Stimulated activated CD8-positive, alpha-beta memory T cell treated with anti-CD3 and anti-CD28 coated beads, Interleukin-7, amount 100 ng/mL, for 1 hour (primary cell): ENCODE measurements at places on chromosomes 7 and 10.

DNA sequence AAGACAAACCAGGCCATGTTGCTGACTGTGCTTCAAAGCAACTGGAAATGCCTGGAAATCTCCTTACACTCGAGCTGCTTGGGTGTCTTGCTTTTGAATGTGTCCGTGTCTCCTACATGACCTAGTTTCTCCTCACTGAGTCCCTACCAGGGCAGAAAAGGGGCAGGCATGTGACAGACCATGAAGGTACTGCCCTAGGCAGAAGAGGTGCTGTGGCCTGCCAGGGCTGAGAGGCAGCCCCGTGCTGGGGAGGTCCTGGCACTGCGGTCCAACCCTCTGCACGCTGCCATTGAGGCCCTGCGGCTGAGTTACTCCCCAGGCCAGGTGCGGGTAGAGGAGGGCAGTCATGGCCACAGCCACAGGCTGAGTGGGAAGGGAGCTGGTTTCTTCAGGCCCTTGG is 159.3 kb downstream of the LYZL1 start:
- no peak for DNase-seq

GRCh38 chr7:39753823-39754325 is 130.5 kb downstream of the RALA start:
- no peak for DNase-seq

GRCh38 chr7:82335927-82336326 is 107.7 kb downstream of the CACNA2D1 start:
- DNase-seq = no peak

GRCh38 chr10:88249450-88249849 is 333.7 kb downstream of the RNLS start:
- DNase-seq = no peak

GRCh38 chr7:157886266-157886665 is 549.5 kb downstream of the DNAJB6 start:
- DNase-seq = no peak

GRCh38 chr10:66180581-66181318 is 745.1 kb upstream of the LRRTM3 start:
- no peak for DNase-seq

- DNase-seq = no peak
Observed at GRCh38 chr7:114502454-114503254, 88.0 kb downstream of the FOXP2 start.

- DNase-seq = no peak
Observed at GRCh38 chr7:128393526-128394330, 16.1 kb downstream of the IMPDH1 start.

GRCh38 chr10:104127411-104127810 is 5.4 kb downstream of the SFR1 start:
- no peak for DNase-seq

- DNase-seq = no peak
Observed at GRCh38 chr7:28020302-28020940, 160.2 kb downstream of the JAZF1 start.

DNA sequence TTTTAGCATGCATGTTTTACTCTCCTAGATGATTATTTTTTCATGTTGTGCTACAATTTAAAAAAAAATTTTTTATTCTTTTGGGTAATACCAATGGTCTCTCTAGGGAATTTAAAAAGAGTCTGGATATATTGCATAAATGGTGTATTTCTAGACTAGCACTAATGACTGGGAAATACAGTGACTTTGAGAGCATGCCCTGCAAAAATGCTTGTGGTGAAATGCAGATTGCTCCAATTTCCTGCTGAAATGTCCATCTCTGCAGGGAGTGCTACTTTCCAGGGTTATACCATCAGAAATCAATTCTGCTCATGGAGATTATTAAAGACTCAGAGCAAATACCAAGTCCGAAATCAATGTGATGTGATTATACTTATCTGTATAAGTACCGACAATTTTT is 186.1 kb downstream of the PRKG1 start:
- DNase-seq = no peak

DNA sequence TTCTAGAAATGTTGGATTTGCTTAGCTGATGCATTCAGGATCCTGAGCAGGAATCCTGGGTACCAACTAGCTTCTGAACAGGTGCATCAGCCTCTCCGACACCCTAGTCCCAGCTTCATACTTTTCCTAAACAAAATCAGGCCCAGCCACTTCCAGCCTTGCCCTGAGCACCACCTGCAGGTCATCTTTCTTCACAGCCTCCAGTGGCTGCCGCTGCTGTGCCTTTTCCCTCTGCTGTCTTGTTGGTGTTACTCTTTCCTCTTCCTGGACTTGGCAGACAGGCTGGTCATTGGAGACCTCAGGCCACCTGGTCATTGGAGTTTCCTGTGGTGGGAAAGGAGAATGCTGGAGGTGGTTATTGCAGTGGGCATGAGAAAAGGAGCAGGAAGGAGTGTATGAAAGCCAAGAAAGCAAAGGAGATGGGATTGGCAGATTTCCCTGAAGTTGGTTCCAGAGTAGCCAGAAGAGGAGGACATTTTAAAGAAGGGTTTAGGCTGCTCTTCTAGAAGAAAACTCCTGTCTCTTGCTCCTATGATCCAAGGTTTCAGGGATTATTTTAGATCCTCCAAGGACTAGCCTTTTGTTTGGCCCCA is 48.2 kb upstream of the NFKB2 start:
- DNase-seq = no peak

DNA sequence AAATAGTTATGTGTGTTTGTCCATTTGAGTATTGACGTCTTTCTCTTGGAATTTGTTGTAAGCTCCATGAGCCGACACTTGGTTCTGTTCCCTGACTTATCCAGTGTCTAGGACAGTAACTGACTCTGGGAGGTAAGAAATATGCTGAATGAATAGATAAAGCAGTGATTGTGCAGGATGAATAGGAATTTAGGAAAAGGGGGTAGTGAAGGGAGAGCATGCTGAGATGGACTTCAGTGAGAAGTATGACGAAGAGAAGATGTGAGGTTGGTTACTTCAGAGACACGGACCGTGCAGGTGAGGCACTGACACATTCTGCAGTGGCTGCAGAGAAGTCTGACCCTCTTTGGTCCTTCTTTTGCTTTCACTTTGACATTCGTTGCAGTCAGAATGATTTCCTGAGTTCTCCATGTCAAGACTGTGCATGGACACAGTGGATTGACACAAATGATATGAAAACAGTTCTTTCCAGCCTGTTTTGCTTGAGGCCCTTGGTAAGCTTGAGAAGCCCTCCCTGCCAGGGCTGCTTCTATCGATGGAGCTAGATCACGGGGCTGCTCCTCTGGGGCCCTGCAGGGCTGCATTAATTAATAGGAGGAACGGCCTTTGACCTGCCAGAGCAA is 261.5 kb upstream of the SORCS1 start:
- no peak for DNase-seq

DNA sequence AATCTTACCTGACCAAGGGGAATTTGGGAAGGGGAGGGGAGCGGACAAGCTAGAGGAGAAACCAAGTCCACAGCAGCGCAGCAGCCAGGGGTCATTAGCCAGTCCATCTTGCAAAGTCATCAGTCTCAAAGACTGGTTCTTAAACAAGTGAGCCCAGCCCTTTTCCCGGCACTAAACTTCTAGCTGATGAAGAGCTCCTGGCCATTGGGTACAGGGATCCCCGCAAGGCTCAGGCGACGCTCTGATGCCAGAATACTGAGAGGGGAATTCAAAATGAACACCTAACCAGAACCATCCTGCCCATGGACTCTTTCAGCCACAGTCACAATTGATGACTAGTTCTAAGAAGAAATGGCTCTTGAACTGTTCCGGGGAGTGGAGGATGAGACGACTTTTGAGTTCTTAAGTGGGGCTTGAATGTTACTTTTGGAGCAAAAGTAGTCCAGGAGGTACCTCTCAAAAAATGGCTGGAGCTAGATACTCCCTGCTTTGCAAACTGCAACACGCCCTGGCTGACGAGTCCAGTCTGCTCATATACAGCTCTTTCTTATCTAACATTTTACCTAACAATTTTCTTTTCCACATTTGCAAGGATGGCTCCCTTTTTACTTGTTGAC is 2.5 kb upstream of the TWIST1 start:
- DNase-seq = no peak

GRCh38 chr10:108465871-108466641 is 1301.5 kb upstream of the SORCS1 start:
- DNase-seq = no peak

- no peak for DNase-seq
Observed at GRCh38 chr7:107170051-107170915, 1.5 kb downstream of the HBP1 start.
